ENCODE measurements at places on chromosomes 16 and 17. TPM values are rescaled to one million over a fixed set of nuclear protein-coding genes. Genes with fewer than 3 reads are reported as not detected.

DNA sequence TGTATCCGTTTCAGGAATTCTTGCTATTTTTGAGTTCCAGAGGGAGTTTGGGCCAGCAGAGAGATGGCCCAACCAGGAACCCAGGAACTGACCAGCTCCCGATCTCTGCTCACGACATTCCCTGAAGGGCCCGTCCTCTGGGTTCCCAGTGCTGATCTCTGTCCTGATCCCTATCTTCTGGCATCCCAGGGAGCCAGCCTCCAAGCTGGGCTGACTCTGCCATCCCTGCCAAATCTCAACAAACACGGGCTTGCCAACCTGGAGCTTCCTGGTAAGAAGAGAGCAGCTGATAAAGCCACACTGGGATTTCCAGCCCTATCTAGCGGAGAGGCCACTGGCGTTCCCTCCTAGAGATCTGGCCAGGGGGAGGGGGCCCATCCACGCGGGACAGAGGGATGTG lies 16.2 kb downstream of the GPRC5B start:
- H3K4me3 ChIP-seq: no peak overlapping the region
- H3K36me3 ChIP-seq: no peaks in the 10 kb centered on the region
- no peak for DNase-seq
- H3K4me1 ChIP-seq: peaks cover 2% of the 10 kb centered on the region

DNA sequence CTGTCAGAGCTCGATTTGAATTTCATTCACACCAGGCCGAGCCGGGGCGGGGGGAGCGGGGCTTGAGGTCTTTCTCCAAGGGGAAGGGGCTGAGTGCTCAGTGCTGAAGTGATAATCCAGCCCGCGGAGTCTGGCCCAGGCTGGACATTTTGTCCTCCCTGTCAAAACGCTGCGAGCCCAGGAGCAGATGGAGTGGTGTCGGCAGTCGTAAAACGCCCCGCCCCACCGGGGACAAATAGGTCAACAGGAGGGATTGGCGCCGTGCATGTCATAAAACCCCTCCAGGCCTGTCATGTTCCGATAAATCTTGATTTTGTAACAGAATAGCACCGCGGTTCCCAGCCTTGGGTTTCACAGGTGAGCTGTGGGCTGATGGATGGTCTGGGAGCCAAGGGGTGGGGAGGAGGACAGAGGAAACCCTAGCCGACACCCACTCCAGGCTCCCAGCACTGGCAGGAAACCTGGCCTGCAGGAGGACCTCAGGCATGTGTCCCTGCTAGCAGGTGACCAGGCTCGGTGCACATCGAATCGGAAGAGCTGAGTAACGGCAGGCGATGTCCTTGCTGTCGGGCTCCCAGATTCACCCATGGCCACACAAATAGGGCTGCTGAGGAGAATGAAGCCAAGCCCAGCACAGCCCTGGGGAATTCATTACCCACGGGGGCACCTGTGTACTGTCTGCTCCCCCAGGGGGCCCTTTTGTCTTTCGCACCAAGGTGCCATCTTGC lies 341.4 kb downstream of the FOXL1 start:
- DNase-seq: no peak
- H3K27ac ChIP-seq: no peak overlapping the region
- H3K4me3 ChIP-seq: no peak overlapping the region
- no peaks in the 10 kb centered on the region for H3K36me3 ChIP-seq
- H3K4me1 ChIP-seq: no peaks in the 10 kb centered on the region

The CACNG3 gene
- total RNA-seq: not detected

DNA sequence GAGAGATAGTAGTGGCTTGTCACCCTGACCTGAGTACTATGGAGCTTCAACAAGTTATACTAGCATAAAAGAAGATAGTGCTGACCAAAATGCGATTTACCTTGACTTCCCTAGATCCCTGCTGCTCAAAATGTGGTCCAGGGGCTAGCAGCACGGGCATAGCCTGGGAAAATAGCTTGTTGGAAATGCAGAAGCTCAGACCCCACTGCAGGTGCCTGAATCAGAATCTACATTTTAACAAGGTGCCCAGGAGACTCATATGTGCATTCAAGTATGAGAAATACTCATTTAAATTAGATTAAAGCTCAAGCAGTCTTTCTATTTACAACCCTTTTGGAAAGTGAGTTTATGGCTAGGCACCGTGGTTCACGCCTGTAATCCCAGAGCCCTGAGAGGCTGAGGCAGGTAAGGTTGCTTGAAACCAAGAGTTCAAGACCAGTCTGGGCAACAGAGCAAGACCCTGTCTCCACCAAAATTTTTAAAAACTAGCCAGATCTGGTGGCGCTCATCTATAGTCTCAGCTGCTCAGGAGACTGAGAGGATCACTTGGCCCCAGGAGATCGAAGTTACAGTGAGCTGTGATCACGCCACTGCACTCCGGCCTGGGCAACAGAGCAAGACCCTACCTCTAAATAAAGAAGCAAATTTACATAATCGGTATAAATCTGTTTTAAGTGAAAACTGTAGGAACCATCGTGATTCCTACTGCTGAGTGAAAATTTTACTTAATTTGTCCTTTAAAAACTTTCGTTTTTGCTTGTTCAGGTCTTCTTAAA lies 7.3 kb downstream of the APOH start:
- no peak overlapping the region for H3K4me3 ChIP-seq
- no peaks in the 10 kb centered on the region for H3K36me3 ChIP-seq
- no peak overlapping the region for H3K27ac ChIP-seq
- H3K27me3 ChIP-seq: peaks cover 15% of the 10 kb centered on the region

DNA sequence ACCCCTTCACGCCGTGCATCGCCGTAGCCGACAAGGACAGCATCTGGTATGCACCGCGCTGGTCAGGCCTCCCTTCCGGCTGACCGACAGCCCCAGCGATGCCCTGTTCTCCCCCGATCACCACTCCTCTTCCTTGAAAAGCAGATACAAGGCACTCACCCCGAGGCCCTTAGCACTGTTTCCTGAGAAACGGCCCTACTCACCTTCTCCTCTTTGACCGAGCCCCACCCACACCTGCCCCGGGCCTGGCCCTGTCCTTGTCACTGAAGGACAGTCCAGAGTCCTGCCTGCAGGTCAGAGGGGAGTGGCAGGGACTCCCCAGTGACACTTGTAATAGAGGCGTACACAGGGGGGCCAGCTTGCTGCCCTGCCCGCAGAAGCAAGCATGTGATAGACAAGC lies 45.9 kb upstream of the CHMP6 start:
- no peaks in the 10 kb centered on the region for H3K27me3 ChIP-seq
- H3K4me1 ChIP-seq: peaks cover 2% of the 10 kb centered on the region
- peaks cover 20% of the 10 kb centered on the region for H3K36me3 ChIP-seq

- H3K4me1 ChIP-seq: no peaks in the 10 kb centered on the region
- no peak for DNase-seq
- no peaks in the 10 kb centered on the region for H3K36me3 ChIP-seq
- H3K27me3 ChIP-seq: no peaks in the 10 kb centered on the region
These were observed 29.0 kb downstream of the KATNB1 start for GRCh38 chr16:57764341-57765159.

- no peaks in the 10 kb centered on the region for H3K4me1 ChIP-seq
- no peaks in the 10 kb centered on the region for H3K36me3 ChIP-seq
- H3K27ac ChIP-seq: no peak overlapping the region
- H3K27me3 ChIP-seq: peaks cover 11% of the 10 kb centered on the region
- no peak overlapping the region for H3K4me3 ChIP-seq
These were observed 151.4 kb downstream of the TMEM132E start for GRCh38 chr17:34730816-34731215.

GRCh38 chr16:55655897-55656681 lies at the start of gene SLC6A2:
SLC6A2 (plus strand) TSS chr16:55655988; CDS start chr16:55656695, 707 bp downstream.
- H3K4me1 ChIP-seq: no peaks in the 10 kb centered on the region
- DNase-seq: no peak
- no peaks in the 10 kb centered on the region for H3K36me3 ChIP-seq
- no peak within 1 kb of the TSS for H3K27ac ChIP-seq
- peaks cover 25% of the 10 kb centered on the region for H3K27me3 ChIP-seq

GRCh38 chr17:50087246-50087911 lies 7.8 kb upstream of the PDK2 start:
- DNase-seq: peak; percentile 85
- no peaks in the 10 kb centered on the region for H3K4me1 ChIP-seq
- no peaks in the 10 kb centered on the region for H3K36me3 ChIP-seq
- no peak overlapping the region for H3K27ac ChIP-seq

- H3K27ac ChIP-seq: no peak overlapping the region
- H3K4me1 ChIP-seq: peaks cover 11% of the 10 kb centered on the region
- DNase-seq: no peak
- no peak overlapping the region for H3K4me3 ChIP-seq
- H3K27me3 ChIP-seq: peaks cover 19% of the 10 kb centered on the region
These were observed 165.6 kb downstream of the RAB11FIP4 start for GRCh38 chr17:31556969-31557645.

Data from activated naive CD8-positive, alpha-beta T cell treated with anti-CD3 and anti-CD28 coated beads, Interleukin-2, amount 10 ng/mL, durations not matched to agents 7 days and 5 days (primary cell).